ENCODE measurements at places on chromosomes 4 and X.

DNA sequence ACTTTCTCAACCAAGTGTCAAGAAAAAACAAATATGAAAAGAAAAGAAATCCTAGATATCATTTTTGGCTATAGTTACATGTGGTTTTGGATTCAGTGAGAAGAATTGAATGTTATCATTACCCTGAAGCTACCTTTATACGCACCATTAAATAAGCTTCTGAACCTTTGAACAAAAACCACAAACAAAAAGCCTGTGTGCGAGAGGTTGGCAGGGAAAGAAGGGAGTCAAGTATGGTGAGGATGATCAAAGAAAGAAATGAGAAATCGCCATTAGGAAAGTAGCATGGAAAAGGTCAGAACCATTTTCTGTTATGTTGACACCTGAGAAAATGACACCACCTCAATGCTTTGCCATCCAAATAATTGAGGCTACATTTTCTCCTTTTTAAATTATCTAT lies 1.2 kb upstream of the SLC7A11 start:
- peaks cover 5% of the 10 kb centered on the region for H3K4me1 ChIP-seq
- no peaks in the 10 kb centered on the region for H3K36me3 ChIP-seq
- H3K4me3 ChIP-seq = no peak overlapping the region

- H3K27me3 ChIP-seq = no peaks in the 10 kb centered on the region
- no peaks in the 10 kb centered on the region for H3K4me1 ChIP-seq
- no peak overlapping the region for H3K4me3 ChIP-seq
- no peaks in the 10 kb centered on the region for H3K36me3 ChIP-seq
Observed at GRCh38 chr4:21380861-21381260, 567.7 kb downstream of the KCNIP4 start.

GRCh38 chr4:7472442-7473013 lies 37.8 kb upstream of the PSAPL1 start:
- no peaks in the 10 kb centered on the region for H3K27me3 ChIP-seq
- H3K27ac ChIP-seq = no peak overlapping the region
- no peak overlapping the region for H3K4me3 ChIP-seq
- no peak for DNase-seq
- no peaks in the 10 kb centered on the region for H3K4me1 ChIP-seq

DNA sequence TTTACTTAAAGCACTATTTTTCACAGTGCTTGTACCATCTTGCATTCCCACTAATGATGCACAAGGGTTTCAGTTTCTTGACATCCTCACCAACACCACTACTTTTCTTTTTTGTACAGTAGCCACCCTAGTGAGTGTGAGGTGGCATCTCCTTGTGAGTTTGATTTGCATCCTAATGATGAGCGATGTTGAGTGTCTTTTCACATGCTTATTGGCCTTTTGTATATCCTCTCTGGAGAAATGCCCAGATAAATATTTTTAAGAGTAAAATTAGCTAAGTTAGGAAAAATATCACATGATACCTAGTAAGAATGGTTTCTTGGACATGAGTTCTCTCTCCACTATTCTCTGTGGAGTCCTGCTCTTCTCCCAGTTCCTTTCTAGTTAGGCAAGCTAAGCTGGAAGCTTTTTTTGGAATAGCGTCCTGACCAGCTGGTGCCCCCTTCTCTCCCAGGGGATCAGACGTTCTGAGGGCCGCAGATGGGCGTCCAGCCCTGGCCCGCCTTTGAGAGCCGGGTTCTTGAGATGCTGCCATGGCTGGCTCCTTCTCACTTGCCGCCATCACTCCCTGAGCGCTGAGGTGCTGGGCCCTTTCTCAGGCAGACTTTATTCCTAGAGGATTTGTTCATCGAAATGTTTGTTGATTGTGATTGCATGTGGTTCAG lies 132.1 kb downstream of the ARHGAP10 start:
- peaks cover 2% of the 10 kb centered on the region for H3K4me1 ChIP-seq
- no peaks in the 10 kb centered on the region for H3K27me3 ChIP-seq
- H3K36me3 ChIP-seq = peaks cover 17% of the 10 kb centered on the region
- no peak for DNase-seq
- no peak overlapping the region for H3K27ac ChIP-seq
- no peak overlapping the region for H3K4me3 ChIP-seq

GRCh38 chr4:10656988-10657387 lies 27.6 kb downstream of the CLNK start:
- no peak overlapping the region for H3K27ac ChIP-seq
- H3K36me3 ChIP-seq = no peaks in the 10 kb centered on the region
- peak; percentile 51 for DNase-seq
- H3K27me3 ChIP-seq = no peaks in the 10 kb centered on the region
- H3K4me3 ChIP-seq = no peak overlapping the region

- no peaks in the 10 kb centered on the region for H3K27me3 ChIP-seq
- peak; percentile 61 for DNase-seq
- no peak overlapping the region for H3K27ac ChIP-seq
- H3K4me1 ChIP-seq = no peaks in the 10 kb centered on the region
Observed at GRCh38 chrX:133561251-133561650, 146.0 kb upstream of the GPC4 start.

DNA sequence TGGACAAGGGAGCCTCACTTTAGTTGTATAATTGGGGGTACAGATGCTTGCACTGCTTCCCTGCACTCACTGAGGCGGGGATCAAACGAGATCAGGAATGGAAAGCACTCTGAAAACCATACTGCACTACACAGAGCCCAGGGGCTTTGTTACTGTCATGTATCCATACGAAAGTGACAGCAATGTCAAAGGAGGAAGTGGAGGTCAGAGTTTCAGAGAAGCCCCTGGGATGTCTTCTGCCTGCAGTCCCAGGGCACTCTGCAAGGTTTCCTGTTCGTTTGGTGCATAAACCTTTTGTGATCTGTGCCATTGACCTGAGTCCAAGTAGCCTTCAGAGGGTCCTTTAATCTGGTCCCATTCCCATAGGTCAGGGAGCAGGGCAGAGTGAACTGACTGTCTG lies 31.2 kb downstream of the RNF175 start:
- no peaks in the 10 kb centered on the region for H3K4me1 ChIP-seq
- no peak overlapping the region for H3K27ac ChIP-seq
- no peaks in the 10 kb centered on the region for H3K27me3 ChIP-seq
- no peaks in the 10 kb centered on the region for H3K36me3 ChIP-seq
- DNase-seq = no peak

GRCh38 chrX:154012336-154012991 lies 7.2 kb downstream of the IRAK1 start:
- H3K27ac ChIP-seq = peak overlapping the region; percentile 23
- peaks cover 39% of the 10 kb centered on the region for H3K36me3 ChIP-seq
- peaks cover 8% of the 10 kb centered on the region for H3K4me1 ChIP-seq
- no peak overlapping the region for H3K4me3 ChIP-seq

Measured in trophoblast cell (in vitro differentiated cells and primary cell).